ENCODE measurements at places on chromosomes 6 and 20.

DNA sequence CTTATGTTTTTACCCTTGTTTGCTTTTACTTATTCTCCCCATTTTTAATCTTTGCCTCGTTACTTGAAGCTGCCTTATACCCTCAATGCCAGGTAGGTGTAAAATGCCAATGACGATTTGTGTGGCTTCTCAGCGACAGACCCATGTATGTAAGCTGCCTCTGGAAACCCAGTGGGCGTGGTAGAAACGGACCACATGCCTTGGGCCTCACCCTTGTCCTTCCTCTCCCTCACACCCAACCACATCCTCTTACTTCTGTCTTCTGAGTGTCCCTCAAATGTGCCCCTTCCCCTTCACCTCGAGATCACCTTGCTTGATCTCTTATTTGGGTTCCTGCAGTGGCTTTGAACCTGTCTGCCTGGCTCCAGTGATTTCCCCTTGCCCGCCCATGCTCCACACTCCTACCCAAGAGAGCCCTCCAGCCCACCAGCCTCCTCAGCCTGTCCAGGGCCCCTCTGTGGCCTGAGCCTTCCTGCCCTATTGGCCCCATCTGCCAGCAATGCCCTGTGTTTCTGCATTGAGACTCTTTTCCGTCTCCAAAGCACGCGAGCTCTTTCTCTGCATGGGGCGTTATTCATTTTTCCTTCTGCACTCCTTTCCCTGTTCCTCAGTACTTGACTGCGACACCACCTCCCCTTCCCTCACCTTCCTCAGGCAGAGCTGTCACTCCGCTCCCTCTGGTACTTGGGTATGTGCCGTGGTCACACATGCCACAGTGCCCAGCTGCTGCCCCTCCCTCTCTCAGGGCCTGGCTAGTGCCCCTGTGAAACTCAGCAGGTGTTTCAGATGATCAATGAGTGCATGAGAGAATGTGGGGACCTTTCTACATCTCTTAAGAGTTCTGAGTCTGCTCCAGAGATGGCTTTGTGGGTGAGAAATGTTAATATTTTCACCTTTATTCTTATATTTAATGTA, 115.4 kb downstream of the SLX4IP start:
- H3K4me3 ChIP-seq: no peak overlapping the region
- no peaks in the 10 kb centered on the region for H3K36me3 ChIP-seq
- no peaks in the 10 kb centered on the region for H3K27me3 ChIP-seq
- H3K4me1 ChIP-seq: peaks cover 57% of the 10 kb centered on the region

GRCh38 chr20:47921408-47921807, 136.1 kb upstream of the SULF2 start:
- H3K27ac ChIP-seq: no peak overlapping the region
- no peaks in the 10 kb centered on the region for H3K4me1 ChIP-seq

DNA sequence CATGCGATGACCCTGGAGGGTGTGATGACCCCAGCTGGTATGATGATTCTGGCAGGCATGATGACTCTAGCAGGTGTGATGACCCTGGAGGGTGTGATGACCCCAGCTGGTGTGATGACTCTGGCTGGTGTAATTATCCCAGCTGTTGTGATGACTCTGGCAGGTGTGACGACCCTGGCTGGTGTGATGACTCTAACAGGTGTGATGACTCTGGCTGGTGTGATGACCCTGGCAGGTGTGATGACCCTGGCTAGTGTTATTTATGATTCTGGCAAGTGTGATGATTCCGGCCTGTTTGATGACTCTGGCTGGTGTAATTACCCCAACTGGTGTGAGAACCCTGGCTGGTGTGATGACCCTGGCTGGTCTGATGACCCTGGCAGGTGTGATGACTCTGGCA, 427.2 kb downstream of the QKI start:
- H3K36me3 ChIP-seq: no peaks in the 10 kb centered on the region
- no peaks in the 10 kb centered on the region for H3K27me3 ChIP-seq
- H3K27ac ChIP-seq: no peak overlapping the region
- no peak for DNase-seq

- no peaks in the 10 kb centered on the region for H3K36me3 ChIP-seq
- no peaks in the 10 kb centered on the region for H3K4me1 ChIP-seq
- no peak overlapping the region for H3K27ac ChIP-seq
- DNase-seq: no peak
- H3K4me3 ChIP-seq: no peak overlapping the region
- no peaks in the 10 kb centered on the region for H3K27me3 ChIP-seq
These were observed 249.0 kb upstream of the OPRM1 start for GRCh38 chr6:153790048-153790447.

DNA sequence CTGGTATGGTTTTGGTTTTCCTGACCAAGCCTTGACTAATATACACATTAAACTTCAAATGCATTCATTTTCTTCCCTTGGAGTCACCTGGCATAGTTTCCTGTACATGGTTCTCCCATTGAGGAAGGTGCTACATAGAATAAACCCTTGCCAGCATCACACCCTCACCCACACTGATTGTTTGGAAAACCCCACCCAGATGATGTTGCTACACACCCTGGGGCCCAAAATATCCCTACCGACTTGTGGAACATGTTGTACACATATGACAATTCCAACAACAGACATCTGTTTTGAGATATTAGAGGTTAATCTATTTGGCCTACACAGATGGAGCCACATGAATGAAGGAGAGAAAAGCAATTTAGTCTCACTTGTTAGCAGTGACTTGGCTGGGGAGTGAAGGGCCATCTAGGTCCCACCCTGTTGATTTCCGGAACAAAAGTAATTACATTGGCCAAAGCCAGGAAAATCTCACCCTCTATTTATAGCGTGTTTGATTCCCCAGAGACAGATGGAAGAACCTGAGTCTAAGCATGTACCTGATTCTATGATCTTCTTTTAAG, 606.0 kb upstream of the BTBD3 start:
- no peak overlapping the region for H3K27ac ChIP-seq
- H3K36me3 ChIP-seq: no peaks in the 10 kb centered on the region
- H3K27me3 ChIP-seq: no peaks in the 10 kb centered on the region
- DNase-seq: no peak
- no peak overlapping the region for H3K4me3 ChIP-seq
- H3K4me1 ChIP-seq: no peaks in the 10 kb centered on the region

- H3K4me1 ChIP-seq: no peaks in the 10 kb centered on the region
- no peaks in the 10 kb centered on the region for H3K27me3 ChIP-seq
- no peak for DNase-seq
- no peak overlapping the region for H3K4me3 ChIP-seq
- no peak overlapping the region for H3K27ac ChIP-seq
These were observed 89.6 kb upstream of the TOX2 start for GRCh38 chr20:43825051-43825402.
